ENCODE measurements at places on chromosomes 7 and 10. TPM values are rescaled to one million over a fixed set of nuclear protein-coding genes. Genes with fewer than 3 reads are reported as not detected.

Gene TAS2R3
- total RNA-seq, result 1.2 TPM

- DNase-seq, result no peak
Observed at GRCh38 chr7:159083698-159084068, 61.0 kb downstream of the VIPR2 start.

Gene SEM1
- total RNA-seq, result 17.1 TPM

Gene INMT
- total RNA-seq, result 0.41 TPM

GRCh38 chr10:83952314-83952713 lies 187.0 kb upstream of the GHITM start:
- DNase-seq, result no peak

GRCh38 chr10:26857991-26858706 lies 2.6 kb downstream of the ABI1 start:
- DNase-seq, result no peak

Gene GRM3
- total RNA-seq, result 155 TPM

- DNase-seq, result no peak
Observed at GRCh38 chr10:13347043-13347499, 1.0 kb downstream of the SEPHS1 start.

Gene PILRA
- total RNA-seq, result 0.82 TPM

DNA sequence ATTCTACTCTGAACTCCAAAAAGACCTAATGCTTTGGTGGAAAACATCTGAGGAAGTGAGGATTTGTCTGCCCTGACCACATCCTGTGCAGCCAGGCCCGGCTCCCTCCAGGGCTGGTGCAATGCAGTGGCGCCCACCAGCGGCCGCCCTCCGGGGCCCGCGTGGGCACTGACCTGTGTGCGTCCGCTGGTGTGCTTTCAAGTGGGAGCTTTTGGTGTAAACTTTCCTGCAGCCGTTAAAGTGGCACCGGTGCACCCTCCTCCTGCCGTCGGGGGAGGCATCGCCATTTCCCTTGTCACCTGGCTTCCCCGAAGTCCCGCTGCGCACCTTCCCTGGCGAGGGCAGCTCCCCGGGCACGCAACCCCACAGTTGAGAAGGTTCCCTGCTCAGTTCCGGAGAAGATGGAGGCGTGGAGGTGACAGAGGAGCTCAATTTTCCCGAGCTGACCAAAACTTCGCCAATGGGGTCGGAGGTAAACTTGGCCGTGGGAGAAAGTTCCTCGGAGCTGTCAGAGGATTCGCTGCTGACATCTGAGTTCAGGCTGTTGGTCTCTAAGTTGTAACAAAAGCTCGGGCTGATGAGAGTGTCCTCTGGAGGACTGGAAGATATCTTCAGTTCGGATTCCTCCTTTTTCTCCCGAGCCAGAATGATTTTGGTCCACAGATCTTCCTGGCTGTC lies 3.4 kb downstream of the KLF6 start:
- DNase-seq, result no peak

DNA sequence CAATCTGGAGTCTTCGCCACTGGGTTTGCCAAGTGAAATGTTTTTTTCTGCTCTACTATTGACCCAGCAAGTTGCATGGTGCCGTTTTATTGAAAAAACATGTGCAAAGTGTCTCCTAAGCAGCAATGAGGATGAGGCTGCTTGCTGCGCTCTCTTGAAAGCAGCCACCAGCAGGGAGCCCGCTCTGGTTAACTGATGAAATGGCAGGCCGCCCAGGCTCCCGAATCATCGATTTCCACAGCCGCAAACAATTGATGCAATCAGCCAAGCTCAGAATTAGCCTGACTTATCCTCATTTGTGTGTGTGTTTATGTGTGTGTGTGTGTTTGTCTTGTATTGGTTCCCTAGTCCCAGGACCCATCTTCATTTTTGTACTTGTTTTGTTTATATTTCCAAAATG lies 22.2 kb upstream of the LYZL1 start:
- no peak for DNase-seq

Gene CLDN3
- total RNA-seq, result not detected

DNA sequence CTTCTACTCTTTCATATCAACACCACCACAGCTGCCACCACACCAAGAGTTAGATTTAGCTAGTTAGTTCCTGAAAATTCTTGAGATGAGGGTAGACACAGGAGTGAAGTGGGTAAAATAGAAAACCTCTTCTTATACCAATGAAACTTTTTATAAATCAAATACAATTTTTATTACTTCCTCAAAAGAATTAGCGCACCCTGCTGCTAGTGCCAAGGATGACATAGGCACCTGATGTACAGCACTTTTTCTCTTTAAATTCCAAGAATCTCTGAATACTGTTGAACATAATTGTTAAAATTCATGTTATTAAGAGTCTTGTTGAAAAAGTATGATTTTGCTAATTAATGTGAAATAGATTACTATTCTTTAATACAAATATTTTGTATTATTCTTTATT lies 11.4 kb downstream of the ZWINT start:
- DNase-seq, result no peak

DNA sequence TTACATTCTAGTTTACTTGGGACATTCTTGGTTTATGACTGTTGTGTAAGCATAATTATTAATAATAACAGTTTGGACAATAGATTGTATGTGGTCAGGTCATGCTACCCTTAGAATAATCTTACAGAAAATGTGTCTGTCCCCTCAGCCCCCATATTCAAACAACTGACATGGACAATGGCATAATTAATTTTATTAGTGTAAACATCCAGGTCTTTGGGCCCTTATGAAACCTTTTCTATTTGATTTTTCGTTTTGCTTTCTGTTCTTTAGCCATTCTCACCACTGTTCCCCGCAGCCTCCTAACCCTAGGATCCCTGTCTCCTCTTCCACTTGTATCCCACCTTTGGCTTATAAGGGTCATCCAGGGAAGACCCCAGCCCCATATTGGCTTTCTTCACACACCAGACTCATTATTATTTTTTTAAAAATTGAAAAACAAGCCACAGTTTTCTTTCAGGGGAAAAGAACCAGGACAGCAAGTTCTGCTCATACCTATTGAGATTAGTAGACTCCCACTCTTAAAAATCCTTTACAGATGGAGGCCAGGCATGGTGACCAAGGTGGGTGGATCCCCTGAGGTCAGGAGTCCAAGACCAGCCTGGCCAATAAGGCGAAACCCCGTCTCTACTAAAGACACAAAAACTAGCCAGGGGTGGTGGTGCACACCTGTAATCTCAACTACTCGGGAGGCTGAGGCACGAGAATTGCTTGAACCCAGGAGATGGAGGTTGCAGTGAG lies 11.5 kb downstream of the VIM start:
- DNase-seq, result no peak

Gene GOLGA7B
- 17.9 TPM for total RNA-seq

Gene IFIT1B
- total RNA-seq, result 0.41 TPM

Gene GNAT3
- total RNA-seq, result not detected

Gene ITIH5
- total RNA-seq, result 14.7 TPM

DNA sequence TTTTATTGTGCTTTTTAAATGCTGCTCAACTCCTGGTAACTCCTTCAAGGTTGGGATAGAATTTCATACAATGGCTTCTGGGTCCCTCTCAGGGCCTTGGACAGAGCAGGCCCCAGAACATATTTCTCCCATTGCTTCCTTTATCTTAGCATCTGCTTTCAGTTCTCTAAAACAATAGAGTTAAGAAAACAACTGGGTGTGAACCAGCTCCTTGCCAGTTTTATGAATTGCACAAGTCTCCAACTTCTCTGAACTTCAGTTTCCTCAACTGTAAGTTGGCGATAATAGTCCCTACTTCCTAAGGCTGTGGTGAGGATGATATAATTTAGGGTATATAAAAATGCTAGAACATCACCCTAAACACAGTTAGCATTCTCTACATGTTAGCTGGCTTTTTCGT lies 77.0 kb upstream of the INHBA start:
- no peak for DNase-seq

Gene PMPCB
- total RNA-seq, result 65.2 TPM

Gene PNLIPRP2
- not detected for total RNA-seq

Gene ZNF727
- 2.4 TPM for total RNA-seq

Gene VSIR
- total RNA-seq, result 2.0 TPM

Gene WEE2
- under 0.01 TPM for total RNA-seq

Gene FAM25A
- not detected for total RNA-seq

Gene NUPR2
- total RNA-seq, result not detected

Gene SDK1
- 33.0 TPM for total RNA-seq

GRCh38 chr10:115045499-115045898 lies 47.7 kb upstream of the ATRNL1 start:
- DNase-seq, result no peak

Gene C10orf62
- total RNA-seq, result not detected

Gene MSMB
- total RNA-seq, result not detected

DNA sequence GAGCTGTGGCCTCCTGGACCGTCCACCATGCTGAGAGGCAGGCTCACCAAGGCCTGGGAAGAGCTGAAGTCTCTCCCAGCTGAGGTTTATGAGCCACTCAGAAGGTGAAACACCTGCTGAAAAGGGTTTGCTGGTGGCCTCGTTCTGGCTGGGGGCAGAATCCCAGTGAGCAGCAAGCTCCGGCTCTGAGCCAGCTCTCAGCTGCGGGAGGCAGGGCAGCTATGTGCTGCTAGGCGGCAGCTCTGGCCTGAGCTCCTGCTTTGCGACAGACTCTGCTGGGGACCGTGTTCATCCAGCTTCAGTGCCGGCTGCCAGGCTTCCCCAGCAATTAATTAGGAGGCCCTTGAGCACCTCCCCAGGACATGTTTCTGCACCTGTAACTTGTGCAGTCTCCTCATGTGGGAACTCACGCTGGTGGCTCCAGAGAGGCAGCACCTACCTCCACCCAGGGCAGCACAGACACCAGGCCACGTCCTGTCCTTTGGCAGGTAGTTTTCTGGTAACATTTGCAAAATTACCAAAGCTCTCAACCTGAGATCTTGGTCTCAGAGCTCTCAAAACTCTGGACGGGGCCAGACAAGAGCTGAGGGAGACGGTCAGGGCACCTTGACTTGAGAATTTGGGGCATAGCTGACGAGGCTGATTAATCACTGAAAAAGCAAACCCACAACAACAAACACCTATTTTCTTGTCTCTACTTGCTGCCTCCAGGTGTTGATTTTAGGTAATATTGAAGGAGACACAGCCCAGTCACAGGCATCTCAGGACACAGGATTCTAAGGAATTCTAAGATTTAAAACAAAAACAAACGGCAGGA lies 185.0 kb downstream of the TCERG1L start:
- peak; percentile 43 for DNase-seq

DNA sequence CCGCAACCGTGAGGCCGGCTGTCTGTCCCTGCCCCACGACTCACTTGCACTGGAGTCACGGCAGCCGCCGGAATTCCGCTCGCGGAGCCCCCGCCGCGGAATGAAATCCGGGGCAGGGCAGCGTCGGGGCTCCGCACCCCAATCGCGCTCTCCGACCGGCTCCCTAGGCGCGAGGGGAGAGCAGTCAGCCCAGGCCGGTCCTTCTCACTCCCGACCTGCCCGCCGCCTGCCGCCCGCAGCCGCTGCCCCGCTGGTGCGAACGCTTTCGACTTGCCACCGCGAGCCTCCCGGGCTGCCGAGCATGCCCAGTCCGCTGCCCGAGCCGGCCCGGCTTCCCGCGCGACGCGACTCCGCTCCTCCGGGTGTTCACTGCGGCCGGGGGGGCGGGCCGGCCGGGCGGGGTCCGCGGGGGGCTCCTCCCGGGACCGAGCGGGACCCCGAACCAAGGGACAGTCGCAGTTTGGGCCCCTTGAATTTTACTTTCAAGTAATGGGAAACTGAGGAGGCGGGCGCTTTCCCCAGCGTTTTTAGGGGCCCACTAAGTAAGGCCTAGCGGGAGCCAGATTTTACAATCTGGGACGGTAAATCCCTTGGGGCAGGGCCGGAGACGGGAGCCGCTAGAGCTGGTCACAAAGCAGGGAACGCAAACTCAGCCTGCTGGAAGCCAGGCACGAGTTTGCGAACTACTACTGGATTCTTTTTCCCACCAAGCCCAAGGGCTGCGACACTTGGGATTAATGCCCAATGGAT lies at the start of gene SGMS1:
SGMS1 (minus strand) TSS at position 294 of the 750 bp plus-strand sequence. CDS start 279,842 bp downstream, outside the sequence.
- DNase-seq, result peak; percentile 93

Gene TMEM225B
- total RNA-seq, result not detected

Gene POM121L12
- not detected for total RNA-seq

- DNase-seq, result no peak
Observed at GRCh38 chr10:24208661-24209431, at the start of gene KIAA1217. Gene KIAA1217, plus strand, starts transcription at chr10:24209138. Its CDS starts 56 bp downstream, at chr10:24209194.

DNA sequence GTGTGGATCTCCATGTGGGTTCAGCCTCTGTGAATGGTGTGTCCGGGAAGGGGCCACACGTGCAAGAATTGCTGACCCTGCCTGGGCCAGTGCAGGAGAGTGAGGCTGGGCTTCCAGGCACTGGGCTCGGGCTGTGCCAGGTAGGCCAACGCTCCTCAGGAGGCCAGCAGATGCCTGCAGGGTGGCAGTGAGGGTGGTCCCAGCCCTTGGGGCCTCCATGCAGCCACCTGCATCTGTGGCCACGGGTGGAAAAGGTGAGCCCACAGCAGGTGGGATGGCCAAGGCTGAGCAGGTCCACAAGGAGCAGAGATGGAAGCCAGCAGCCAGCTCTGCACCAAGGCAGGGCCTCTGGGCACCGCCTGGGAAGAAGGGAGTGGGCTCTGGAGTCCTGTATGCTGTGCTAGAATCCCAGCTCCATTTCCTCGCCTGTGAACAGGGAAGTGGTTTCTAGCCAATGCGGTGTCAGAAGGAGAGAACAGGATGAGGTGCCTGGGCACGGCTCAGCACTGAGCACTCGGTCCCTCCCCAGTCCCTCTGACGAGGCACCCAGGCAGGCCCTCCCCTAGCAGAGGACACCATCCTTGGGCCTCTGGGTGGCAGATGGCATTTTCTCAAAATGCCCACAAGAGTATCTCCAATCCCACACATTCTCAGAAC lies 31.1 kb upstream of the RET start:
- no peak for DNase-seq

GRCh38 chr10:17802976-17803375 lies 6.2 kb upstream of the MRC1 start:
- DNase-seq, result no peak

DNA sequence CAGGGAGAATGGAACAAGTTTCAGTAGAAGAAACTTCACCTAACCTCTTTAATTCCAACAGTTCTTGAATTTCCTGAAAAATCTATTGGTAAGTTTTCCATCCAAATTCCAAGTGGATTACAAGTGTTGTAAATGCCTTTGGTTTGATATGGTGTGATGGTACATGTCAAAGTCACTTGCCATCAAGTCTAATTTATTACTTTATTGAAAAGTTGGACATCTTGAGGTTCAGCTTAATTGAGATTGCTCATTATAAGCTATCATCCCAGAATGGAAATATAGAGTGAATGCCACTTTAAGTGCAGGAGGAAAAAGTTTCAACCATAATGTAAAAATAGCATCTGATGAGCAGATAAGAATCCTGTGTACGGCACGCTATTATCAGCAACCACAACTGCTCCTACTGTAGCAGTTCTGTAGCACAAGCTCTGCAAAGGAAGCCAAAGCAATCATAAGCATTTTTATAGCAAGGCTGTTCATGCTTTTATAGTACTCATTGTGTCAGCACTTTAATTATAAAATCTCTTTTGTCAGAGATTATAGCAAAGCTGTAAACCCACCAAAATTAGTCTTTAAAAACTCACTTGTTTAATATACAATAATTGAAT lies 991.8 kb upstream of the PHF14 start:
- no peak for DNase-seq

Gene COL17A1
- total RNA-seq, result under 0.01 TPM

DNA sequence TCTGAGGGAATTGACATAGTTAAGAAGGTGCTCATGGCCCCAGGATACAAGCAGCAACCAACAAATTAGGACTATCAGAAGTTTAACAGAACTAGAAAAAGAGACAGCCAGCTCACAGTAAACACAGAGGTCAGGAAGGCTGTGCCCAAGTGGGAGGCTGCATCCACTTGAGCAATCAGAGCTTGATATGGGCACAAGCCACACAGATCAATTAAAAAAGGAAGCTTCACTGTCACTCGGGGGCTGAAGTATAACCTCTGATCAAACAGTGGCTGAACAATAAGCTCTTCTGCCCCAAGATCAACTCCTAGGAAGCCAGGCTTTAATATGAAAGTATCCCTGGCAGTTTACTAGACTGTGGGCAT lies 40.0 kb downstream of the ZNF438 start:
- no peak for DNase-seq
